ENCODE measurements at places on chromosomes 7 and 10.

- no peak for DNase-seq
These were observed 275.6 kb upstream of the FOXK1 start for GRCh38 chr7:4406288-4407058.

DNA sequence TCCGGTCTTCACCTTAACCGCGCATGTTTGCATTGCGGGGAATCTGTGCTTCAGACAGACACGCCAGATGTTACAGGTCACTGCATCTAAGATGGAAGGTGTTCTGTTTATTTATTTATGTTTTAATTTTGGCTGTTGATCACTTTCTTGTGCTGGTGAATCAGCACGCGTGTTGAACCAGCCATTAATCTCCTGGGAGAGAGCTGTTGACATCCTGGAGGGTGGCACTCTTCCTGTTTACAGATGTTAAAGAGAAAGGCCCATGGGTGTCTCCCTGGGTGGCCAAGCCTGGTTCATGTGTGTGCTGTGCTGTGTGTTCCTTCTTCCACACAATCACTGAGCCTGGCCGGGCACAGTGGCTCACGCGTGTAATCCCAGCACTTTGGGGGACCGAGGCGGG lies 355.3 kb downstream of the PAXIP1 start:
- no peak for DNase-seq

DNA sequence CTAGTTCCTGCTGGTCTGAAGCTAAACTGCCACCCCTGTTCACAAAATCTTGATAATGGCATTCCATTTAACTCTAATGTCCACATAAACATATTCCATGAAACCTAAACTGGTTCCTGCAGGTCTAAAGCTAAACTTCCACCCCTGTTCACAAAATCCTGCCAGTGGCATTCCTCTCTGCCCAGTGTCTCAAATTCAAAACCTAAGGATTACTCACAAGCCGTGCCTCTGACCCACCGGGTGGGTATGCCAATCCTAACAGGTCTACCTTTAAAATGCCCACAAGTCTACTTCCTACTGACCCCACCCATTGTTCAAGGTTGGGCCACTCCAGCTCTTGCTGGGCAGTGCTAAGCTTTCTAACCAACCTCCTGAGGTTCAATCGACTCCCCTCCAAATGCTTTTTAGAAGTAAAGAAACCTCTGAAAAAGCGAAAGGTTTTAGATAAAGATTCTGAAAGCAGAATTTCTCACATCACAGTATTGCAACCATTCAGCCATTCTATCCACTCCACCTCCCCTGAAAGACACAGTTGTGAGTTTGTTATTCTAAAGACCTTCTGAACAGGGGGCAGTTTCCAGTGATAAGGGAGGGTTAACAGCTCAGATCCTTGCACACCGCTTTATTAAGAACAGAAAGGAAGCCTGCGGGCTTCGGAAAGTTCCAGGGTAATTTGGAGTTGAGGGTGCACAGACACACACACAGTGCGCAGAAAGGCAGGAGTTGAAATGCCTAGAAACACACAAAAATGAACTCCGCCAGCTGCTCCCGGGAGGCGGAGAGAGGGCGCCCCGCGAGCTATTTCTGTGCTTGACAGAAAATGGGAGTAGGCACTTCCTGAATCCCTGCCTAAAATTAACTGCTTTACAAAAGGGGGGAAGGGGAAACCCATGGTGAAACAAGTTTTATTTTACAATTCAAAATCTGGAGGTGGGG lies 87.7 kb downstream of the TNS3 start:
- peak; percentile 59 for DNase-seq

DNA sequence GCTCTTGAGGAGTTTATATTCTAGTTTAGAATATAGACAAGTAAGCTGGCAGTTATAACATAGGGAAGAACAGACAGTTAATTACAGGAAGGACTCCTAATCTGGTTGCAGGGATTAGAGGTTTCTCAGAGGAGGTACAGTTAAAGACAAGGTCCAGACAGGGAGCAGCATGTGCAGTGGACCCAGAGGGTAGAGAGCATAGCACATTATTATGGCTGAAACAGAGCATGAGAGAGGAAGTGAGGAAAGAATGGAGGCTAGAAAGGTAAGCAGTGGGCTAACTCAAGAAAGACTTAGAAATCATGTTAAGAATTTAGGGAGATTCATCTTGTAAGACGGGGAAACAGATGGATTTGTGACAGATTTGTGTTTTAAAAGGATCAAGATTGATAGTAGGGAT lies 9.7 kb downstream of the MIOS start:
- no peak for DNase-seq

GRCh38 chr7:81159402-81159801 lies 240.6 kb upstream of the SEMA3C start:
- DNase-seq = peak; percentile 59

DNA sequence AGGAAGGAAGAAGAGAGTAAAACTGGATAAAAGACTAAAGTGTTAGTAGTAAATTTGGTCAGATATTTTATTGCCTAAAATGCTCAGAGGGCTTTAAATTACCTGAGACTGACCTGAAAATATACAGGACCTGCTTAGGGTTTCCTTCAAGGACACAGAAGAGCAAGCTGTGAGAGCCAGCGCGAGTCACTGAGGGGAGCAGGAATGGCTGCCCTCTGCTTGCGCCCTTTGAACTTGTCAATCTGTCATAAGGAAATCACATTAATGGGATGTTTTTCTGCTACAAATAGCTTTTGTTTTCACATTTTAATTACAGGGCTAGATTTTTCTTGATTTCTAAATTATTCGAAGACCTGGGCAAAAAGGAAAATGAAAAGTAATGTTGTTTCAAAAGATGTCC lies 26.9 kb downstream of the DNAJB9 start:
- no peak for DNase-seq

DNA sequence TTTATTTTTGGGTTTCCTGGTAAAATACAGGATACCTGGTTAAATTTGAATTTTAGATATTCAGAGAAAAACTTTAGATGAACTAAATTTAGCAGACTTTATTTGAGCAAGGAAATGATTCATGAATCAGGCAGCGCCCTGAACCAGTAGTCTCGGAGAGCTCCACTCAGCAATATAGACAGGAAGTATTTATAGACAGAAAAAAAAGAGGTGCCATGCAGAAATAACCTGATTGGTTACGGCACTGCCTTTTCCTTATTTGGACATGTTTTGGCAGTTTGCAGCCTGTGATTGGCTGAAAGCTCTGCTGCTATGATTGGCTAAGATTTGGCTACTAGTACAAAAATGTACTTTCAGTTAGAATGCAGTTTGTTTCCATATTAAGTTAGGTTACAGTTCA lies 198.3 kb upstream of the DKK1 start:
- DNase-seq = peak; percentile 45

DNA sequence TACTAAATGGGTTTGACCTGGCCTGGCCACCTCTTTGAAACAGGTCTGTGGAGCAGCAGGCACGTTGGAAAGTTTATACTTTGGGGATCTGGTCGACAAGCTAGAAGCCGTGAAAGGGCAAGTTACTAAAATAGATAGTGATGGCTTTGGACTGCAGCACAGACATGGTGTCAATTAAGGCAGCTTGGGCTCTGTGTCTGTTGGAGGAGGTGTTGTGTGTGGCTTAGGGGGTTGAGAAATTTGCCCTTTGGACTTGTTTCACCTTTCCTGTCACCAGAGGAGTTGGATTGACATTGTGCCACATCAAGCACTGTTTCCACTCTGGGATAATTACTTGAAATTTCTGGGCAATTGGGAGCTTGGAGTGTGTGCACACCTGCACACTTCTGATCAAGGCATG lies 251.8 kb upstream of the MKI67 start:
- DNase-seq = no peak

DNA sequence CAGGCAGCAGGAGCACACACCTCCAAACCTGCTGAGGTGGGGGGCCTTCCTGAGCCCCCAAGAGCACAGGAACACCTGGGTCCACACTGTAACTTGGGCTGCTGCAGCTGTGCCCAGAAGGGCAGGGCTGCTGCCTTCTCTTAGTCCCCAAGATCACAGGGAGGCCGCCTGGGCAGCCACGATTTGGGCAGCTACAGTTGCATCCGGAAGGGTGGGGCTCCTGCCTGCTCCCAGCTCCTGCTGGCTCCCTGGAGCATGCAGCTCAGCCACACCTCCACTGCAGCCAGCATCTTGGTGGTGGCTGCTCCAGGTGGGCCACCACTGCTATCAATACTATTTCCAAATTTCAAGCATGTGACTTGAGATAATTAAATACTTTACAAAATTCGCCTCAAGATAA lies 38.5 kb upstream of the AGMO start:
- no peak for DNase-seq

Measured in choroid plexus epithelial cell (primary cell).